ELF-1 (cell line): ENCODE measurements at places on chromosomes 5 and 9.

DNA sequence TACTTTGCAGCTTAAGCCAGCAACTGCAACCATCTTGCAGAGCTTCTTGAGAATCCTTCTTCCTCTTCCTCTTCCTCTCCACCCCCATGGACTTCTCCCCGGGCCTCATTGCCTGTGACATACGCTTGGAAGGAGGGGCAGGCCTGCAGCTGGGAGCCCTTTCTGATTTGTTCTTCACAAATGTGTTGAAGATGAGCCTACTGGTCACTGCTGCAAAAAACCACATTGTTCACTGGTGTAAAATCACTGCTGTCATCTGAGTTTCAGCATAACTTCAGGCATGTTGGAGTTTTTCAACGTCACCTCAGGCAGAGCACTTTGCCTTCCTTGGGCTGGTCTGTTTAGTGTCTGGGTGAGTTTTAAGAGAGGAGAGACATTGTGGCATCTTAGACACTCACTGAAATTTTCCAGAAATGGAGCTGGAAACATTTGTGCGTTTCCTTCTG is 7.9 kb downstream of the TJP2 start:
- peak; percentile 39 for DNase-seq

GRCh38 chr5:107766439-107766838 is 95.7 kb upstream of the EFNA5 start:
- DNase-seq = no peak

DNA sequence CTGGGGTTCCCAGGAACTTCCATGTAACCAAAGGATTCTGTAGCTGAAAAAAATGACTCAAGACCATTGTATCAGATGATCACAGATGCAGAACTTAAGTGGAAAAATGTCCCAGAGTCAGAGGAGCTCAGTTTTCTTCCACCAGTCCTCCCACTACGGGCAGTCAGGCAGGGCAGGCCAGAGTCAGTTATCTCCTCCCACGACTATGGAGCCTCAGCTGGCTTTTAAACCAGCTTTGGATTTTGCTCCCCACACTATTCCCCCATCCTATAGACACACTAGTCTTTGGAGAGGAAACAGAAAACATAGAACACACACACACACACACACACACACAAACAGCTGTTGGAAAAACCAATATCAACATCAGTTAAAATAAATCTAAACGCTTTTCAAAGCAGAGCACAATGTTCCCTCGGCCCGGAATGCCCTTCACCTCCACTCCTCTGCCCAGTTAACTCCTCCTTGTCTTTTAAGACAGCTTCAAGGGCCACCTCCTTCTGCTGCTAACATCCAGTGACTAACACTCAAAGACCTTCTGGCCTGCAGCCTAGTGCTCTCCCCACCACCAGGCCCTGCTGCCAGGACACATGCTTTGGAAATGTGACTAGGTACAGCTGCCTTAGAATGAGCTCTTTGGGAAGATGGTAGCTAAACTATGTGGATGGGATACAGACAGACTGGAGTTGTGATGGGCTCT is 56.8 kb downstream of the NIPAL4 start:
- DNase-seq = no peak

GRCh38 chr5:84599964-84600363 is 215.3 kb upstream of the EDIL3 start:
- peak; percentile 7 for DNase-seq

- no peak for DNase-seq
Observed at GRCh38 chr9:75039801-75040200, 11.7 kb upstream of the CARNMT1 start.

GRCh38 chr5:135218486-135218755 is 180.6 kb downstream of the MACROH2A1 start:
- no peak for DNase-seq

DNA sequence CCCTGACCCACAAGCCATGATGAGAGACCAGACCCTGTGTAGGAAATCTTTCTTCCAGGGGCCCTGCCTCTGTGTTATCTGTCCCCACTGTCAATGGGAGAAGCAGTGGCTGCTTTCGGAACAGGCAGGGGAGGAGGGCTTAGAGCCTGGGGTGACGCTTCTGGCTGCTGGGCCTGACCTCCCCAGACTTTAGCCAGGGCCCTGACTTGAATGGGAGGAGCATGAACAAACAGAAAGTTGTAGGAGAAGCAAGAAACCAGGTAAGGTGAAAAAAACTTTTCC is 12.2 kb upstream of the GPX3 start:
- no peak for DNase-seq

DNA sequence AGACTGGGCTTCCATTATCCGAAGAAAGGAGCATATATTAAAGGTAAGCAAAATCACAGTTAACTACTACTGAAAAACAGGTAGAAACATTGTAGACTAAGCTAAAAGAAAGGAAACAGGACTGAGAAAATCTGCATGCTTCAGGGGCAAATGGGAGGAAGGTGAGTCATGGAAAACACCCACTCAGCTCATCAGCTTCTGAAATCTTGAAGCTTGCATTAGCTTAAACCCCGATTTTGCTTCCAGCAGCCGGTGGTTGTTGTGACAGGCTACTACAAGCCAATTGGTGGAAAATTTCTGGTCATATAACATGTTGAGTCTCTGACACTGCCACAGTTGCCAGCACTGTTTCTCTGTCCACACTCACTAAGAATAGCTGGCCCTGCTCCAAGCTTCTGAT is 179.6 kb upstream of the PUM3 start:
- no peak for DNase-seq

DNA sequence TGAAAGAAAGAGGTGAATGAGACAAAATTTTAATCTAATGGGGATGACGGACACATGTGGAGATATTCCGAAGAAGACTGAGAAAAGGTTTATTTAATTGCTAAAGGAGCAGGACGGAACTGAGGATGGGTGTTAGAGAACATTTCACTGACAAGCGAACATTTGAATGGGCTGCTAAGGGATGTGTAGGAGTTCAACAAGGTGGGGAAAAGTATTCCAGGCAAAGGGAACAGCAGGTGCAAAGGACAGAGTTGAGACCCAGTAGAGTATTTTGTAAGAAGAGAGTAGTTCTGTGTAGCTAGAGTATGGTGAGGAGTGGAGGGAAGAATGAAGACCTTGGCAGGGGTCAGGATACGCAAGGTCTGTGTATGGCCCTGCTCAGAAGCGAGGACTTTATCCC is 47.4 kb upstream of the FRRS1L start:
- no peak for DNase-seq

GRCh38 chr9:4145482-4145881 is 154.4 kb downstream of the GLIS3 start:
- no peak for DNase-seq

DNA sequence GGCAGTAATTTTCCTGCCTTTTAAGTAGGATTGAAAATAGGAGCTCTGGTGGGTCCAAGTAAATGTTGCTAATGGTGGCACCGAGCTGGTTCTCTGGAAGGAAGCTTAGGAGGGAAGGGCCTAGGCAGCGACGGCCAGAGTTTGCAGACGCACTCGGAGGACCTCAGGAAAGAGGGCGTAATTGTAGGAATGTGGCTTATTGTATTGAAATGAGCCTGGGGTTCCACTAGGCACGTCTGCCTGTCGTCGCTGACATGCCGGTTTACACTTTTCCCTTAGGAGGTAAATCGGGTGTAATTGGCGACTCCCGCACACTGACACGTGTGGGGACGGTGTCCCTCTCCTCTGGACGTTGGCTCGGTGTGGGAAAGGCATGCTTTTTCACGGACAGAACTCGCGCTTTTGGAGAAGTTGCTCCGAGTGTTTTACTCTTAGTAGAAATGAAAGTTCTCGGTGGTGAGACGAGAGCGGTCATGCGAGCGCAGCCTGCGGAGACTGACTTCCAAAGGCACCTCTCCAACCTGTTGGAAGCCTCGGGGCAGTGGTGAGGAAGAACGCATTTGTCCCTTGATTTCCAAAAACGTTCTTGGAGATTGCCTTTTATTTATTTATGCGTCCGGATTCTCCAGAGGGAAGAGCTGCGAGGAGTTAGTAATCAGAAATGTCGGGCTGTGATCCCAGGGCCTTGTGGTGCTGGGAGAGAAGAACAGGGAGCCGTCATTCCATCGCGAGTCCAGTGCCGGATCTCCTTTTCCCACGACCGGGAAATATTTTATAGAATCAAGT is 1.3 kb downstream of the NR4A3 start:
- DNase-seq = peak; percentile 65

DNA sequence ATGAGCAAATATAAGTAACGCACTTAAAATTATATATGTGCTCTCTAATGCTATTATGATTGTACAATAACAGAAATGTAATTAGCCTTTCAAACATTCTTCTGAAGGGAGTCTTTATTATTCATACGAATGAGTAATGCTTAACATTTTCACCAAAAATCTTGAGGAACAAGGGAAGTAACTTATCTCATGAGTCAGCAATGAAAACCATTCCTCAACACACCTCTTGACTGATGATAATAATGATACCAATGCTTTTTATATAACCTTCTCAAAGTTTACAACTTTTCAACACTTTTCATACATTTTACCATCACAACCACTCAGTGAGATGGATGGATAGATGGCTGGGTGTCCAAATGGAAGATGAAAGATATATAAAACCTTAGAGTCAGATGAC is 369.3 kb downstream of the BNC2 start:
- DNase-seq = no peak

- no peak for DNase-seq
Observed at GRCh38 chr9:74595286-74595685, 98.2 kb downstream of the RORB start.

- no peak for DNase-seq
Observed at GRCh38 chr9:134785325-134786108, 95.1 kb upstream of the FCN2 start.

- peak; percentile 40 for DNase-seq
Observed at GRCh38 chr9:20244271-20244670, 378.0 kb downstream of the MLLT3 start.

DNA sequence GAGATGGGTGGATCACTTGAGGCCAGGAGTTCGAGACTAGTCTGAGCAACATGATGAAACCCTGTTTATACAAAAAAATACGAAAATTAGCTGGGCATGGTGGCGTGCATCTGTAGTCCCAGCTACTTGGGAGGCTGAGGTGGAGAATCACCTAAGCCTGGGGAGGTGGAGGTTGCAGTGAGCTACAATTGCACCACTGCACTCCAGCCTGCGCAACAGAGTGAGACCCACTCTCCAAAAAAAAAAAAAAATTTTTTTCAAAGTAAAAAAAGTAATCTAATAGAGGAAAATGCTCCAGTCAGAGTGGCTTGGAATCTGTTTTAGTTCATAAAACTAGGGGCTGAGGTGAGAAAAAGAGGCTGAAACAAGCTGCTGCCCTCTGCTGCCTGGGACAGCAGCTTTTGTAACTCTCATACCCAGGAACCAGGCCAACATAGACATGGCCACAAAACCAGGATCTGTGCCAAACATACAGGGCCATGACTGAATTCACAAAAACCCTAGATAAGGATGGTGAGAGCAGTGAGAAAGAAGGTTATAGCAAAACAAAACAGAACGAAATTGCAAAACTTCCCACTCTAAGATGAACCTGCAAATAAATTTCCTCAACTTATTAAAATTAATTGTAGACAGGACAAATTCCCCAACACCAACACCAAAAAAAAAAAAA is 13.1 kb upstream of the DCAF12 start:
- DNase-seq = peak; percentile 21

DNA sequence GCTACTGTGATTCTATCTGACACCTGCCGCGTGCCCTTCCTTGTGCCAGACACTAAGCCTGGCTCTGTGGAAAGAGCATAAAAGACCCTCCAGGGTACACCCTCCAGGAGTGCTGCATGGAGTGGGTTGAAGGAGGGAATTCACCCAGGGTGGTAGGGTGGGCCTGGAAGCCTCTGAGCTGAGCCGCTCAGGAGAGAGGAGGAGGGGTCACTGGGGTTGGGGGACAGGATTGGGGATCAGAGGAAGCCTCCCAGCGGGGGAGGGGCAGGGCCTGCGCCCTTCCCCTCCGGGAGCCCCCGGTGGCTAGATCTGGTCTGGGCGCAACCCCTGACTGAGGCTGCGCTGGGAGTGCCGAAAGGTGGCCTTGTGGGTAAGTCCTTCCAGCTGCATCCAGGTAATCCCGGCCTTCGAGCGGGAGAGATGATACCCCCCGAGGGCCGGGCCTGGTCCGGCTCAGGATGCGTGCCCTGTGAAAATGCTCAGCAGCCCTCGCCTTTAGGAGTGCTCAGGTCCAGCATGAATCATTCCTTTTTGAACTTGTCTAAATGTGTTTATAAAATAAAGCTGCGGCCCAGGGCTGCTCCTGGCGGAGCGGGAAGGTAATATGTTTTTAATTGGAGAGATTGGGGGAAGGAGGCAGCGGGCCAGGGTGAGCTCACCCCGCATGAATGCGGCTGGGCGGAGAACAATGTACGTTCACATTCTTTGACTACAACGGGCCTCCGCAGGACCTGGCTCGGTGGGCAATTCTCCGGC is 118.1 kb upstream of the SMIM23 start:
- DNase-seq = peak; percentile 97

- DNase-seq = no peak
Observed at GRCh38 chr5:56986626-56986947, 34.7 kb upstream of the MIER3 start.

- no peak for DNase-seq
Observed at GRCh38 chr5:143676802-143677201, 135.2 kb upstream of the HMHB1 start.

- no peak for DNase-seq
Observed at GRCh38 chr5:127031147-127031862, 947 bp upstream of the MARCHF3 start.

DNA sequence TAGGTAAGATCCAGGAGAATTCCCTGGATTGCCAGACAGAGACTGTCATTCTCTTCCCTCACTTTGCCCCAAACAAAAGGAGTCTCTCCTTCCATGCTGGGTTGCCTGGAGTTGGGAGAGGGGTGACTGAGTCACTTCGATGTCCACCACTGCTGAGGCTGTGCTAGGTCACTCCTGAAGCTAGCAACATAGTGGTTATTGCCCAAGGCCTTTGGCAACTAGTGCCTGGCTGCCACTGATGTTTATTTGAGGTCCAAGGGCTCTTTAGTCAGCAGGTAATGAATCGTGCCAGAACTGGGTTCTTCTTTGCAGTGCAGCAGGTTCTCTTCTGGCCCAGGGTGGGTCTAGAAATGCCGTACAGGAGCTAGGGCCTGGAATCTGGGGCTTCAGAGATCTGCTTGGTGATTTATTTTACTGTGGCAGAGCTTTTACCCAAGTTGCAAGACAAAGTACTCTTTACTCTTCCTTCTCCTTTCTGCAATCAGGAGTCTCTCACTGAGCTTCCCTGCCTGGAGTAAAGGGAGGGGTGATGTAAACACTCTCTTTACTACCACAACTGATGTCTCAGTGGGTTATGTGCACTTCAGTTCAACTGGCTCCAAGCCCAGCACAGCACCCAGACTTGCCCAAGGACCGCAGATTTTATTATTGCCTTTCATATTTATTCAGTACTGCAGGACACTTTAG is 155.7 kb upstream of the SH3GL2 start:
- DNase-seq = no peak

DNA sequence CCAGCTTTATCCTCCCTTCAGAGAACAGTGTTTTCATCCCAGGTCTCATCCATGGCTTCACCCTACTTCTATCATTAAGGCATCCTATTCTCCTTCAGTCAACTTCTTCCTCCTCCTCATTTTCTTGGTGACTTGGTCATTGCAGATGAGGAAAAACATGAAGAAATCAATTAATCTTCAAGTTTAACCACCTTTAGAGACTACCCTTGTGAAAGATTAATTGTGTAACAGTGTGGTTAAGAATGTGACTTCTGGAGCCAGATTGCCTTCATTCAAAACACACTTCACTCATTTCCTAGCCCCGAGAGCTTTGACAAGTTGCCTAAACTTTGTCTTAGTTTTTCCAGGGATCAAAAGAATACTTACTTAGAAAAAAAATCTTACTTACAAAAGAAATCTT is 110.0 kb downstream of the STK32A start:
- DNase-seq = no peak

- peak; percentile 15 for DNase-seq
Observed at GRCh38 chr5:82793808-82794419, 283.3 kb downstream of the TMEM167A start.
